Stimulated activated CD4-positive, alpha-beta T cell treated with anti-CD3 and anti-CD28 coated beads, Interleukin-12 subunit alpha, Interleukin-12 subunit beta, amount 100 ng/mL, for 48 hours (primary cell): ENCODE measurements at places on chromosomes 12 and 14.

GRCh38 chr12:129083121-129083840, 230.0 kb downstream of the GLT1D1 start:
- DNase-seq, result no peak

GRCh38 chr14:103360548-103360947, 24.7 kb upstream of the MARK3 start:
- no peak for DNase-seq

- no peak for DNase-seq
Measured at GRCh38 chr12:29187756-29188155, 38.7 kb downstream of the FAR2 start.

DNA sequence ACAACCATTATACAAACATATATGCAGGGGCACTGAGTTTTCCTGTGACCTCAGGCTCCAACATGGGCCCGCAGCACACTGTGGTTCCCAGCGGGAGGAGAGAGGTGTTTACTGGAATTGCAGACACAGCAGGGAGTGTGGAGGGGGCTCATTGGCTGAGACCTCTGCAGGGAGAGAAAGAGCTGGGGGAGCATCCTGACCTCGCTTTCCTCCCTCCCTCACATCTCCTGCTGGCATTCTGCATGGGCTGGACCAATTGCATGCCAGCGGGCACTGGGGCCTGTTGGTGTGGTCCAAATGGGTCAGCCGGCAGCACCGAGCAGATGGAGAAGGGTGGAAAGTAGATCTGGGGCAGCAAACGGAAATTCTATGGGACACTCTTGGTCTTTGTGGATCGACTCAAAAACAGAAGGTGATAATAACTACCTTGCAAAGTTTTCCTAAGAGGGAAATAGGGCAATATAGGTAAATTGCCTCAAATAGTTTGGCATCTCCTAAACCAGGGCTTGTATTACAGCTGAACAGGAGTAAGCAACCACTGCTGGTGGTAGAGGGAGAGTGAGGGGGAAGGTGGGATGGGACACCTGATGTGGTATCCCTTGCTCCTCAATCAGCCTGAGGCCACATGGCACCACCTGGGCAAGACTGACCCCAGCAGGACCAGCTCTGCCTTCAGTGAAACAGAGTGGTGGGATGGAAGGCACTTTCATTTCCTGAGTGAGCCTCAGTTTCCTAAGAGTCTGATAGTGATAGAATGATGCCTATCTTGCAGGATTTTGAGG, 86.9 kb downstream of the NTF3 start:
- no peak for DNase-seq

DNA sequence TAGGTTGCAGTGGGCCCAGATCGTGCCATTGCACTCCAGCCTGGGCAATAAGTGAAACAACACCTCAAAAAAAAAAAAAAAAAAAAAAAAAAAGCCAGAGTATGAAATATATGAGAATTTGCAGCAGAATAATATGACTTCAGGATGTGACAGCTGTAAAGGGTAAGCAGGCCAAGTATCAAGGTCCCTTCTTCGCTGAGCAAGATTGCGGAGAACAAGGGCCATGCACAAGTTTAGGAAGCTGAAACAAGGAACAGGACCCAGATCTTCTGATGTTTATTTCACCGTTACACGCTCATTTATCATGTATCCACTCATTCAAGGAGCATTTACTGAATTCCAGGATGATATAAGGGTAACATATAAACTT, 659 bp upstream of the FOXJ2 start:
- no peak for DNase-seq

- no peak for DNase-seq
Measured at GRCh38 chr12:57489157-57489641, 1.3 kb downstream of the MARS1 start.

GRCh38 chr12:48995086-48995879, 3.9 kb downstream of the DDN start:
- DNase-seq, result no peak

GRCh38 chr14:60164712-60165546, at the start of gene DHRS7:
Gene DHRS7, minus strand, starts transcription at chr14:60165398. Its CDS starts 89 bp downstream, at chr14:60165309.
- DNase-seq, result peak; percentile 39

- no peak for DNase-seq
Measured at GRCh38 chr12:96056646-96057455, 21.5 kb upstream of the LTA4H start.

DNA sequence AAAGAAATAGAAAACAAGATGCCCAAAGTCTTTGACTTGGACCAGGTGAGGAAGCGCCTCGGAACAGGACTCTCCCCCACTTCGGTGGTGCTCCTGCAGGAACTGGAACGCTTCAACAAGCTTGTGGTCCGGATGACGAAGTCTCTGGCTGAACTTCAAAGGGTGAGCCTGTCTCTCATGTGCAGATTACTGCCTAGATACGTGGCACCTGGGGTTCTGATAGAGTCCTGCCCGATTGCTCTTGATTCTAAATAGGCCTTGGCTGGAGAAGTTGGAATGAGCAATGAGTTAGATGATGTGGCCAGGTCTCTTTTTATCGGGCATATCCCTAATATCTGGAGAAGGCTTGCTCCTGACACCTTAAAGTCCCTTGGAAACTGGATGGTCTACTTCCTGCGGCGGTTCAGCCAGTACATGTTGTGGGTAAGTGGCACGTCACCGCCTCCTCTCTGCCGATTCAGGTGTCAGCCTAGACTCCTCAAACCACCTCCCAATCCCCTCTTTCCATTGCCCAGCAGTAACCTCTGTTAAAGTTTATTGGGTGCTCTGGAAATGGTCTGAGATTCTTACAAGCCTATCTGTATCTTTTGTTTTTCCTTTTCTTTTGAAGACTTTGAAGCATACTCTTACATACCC, 40.8 kb downstream of the CCDC92 start:
- DNase-seq, result peak; percentile 13

DNA sequence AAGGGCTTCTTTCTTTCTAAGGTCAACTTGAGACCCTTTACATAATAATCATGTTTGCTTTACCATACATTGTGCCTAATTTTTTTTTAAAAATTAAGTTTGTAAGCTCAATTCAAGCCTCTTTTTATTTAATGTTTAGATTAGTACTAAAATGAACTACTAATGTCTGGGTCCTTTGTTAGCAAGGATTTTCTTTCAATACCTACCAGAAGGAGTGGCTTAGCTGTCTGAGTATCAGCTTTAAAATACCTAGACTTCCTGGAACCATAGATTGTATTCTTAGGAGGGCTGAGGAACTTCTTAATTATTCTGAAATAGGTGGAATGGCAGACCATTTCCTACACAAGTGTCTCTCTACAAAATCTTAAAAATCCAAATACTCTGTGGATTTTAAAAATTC, 122.1 kb downstream of the HMGA2 start:
- no peak for DNase-seq

DNA sequence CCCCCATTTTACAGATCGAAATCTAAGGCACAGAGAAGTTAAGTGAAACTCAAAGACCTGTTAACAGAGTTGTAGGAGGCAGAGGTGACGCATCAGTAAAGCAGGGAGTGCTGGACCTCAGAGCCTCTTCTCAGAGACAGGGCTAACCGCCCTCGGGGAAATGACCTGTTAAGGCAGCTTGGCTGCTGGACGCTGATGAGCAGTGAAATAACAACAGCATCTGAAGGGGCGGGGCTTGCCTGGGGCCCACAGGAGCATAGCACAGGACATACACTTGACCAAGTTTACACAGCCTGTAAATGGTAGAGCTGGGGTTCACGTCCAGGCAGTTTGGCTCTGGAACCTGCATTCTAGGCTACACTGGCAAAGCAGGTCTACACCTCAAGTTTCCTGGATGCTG, 39.3 kb downstream of the LRTM2 start:
- no peak for DNase-seq

DNA sequence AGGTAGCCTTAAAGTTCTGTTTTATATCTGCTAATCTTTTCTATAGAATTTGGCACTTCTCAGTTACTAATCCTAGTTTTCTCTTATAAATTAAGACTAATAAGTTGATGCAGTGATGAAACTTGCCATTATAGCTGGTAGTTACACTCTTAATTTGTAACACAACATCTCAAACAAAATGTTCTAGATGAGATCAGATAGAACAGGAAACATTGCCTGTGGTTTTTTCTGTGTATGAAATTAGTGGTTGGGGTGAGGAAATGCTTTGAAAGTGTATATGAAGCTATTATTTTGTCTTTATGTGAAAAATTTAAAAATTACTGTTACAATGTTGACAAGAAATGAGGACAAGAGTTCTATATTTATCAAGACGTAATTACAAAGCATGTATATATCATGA, 91.9 kb downstream of the PCNX1 start:
- DNase-seq, result no peak

DNA sequence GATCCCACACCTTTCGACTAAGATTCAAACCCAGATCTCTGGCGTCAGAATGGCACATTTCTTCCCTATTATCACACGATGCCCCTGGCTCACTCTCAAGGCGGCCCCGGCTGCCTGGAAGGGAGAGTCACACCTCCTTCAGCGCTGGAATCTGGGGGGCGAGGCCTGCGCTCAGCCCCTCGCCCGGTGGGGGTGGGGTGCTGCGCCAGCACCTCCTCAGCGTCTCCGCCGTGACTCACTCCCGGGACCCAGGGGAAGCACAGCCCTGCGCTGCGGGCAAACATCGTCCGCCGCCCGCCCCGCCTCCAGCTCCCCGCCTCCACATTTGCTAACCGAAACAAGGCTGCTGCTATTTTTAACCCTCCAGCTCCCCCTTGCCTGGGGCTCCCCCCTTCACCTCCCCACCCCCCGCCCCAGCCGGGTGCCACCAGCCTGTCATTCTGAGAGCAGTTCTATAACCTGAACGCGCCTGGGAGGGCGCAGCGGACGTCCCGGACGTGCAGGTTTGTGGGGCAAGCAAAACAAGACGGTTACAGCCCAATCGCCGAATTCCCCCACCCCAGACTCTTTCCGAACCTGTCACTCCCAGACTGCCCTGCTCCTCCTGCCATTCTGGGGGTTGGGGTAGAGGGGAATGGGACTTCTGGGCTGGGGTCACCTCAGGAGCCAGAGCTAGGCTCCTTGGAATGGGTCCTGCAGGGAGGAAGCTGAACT, 6.7 kb downstream of the HDAC7 start:
- peak; percentile 93 for DNase-seq

DNA sequence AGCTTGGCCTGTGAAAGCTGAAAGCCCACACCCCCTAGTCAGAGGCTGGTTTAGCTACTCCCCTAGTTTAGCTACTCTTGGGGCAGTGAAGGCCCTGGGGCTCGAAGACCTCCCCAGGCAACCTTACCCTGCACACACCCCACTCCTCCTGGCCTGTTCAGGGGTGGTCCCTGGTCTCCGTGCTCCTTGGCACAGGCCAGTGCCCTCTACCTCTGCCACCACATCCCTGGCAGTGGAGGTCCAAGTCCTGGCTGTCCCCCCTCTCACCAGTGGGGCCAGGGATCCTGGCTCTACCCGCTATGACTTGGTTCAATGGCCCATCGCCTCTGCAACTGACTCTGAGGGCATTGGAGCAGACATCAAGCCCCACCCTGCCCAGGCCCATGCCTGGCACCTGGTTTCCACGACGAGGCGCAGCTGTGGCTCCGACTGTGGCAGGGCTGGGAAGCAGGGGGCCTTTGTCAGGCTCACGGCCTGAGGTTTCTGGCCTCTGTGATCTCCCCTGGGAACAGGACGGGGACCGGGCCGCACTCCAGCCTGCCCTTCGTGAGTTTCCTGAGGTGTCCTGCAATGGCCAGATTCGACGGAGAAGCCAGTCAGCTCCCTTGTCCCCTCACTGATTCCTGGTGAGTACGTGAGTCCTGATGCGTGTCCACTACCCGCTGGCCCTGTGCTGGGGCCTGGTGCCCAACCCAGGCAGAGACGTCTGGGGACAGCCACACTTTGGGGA, 5.7 kb downstream of the TMEM121 start:
- DNase-seq, result no peak
